ENCODE measurements at places on chromosomes 5 and 9.
A peak's percentile ranks its signal among the peaks of the same experiment; 100 is the strongest.

DNA sequence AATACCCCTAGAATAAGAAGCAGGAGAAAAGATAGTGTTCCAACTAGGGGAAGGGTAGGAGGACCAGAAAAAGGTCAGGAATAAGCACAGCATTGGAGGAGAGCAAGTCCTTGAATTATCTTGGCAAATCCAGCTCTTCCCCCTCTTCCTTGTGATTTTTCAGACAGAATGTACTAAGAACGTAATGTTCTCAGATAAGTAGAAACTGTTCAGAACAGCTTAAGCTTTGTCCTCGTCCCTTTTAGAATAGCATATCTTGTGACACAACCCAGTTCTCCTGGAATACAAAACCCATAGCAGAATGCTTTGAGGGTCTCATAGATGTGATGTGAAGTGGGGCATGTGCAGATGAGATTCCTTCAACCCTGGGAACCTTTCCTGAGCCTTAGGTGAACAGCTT lies 97.4 kb downstream of the EMB start:
- no peaks in the 10 kb centered on the region for H3K36me3 ChIP-seq
- DNase-seq: no peak
- H3K27me3 ChIP-seq: no peaks in the 10 kb centered on the region
- H3K4me1 ChIP-seq: no peaks in the 10 kb centered on the region
- H3K27ac ChIP-seq: no peak overlapping the region

DNA sequence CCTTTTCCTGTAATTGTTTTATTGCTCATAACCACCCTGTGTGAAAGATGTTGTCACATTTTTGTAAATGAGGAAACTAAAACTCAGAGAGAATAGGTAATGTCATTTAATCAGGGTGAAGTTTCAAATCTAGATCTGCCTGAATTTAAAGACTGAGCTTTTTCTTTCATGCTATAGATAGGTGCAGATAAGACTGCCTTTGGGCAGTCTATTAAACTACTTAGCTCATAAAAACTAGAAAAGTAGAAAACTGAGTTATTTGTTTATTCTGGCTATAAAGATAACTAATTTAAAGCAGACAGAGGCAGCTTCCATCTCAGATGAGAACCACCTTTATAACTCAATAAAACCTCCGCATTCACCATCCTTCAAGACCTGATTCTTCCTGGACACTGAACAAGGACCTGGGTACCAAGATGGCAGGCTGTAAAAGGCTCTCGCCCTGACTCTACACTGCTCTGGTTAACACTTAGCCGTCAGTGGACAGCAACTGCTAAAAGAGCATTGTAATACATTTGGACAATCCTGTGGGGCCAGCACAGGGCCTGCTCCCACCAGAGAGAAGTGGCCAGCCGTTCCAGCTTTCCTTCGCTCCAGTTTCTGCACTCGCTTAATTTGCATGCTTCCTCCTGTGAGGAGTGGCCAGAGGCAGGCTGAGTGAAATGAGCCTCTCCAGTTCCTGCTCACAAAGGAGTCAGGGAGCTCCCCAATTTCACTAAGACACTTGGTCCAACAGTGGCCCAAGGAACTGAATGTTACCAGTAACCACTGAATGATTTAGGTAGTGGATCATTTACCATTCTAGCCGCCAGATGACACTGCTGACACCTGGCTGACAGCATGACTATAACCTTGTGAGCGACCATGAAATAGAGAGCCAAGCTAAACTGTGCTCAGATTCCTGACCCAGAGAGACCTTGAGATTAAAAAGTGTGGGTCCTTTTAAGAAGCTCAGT lies 566.4 kb downstream of the EFNA5 start:
- H3K36me3 ChIP-seq: no peaks in the 10 kb centered on the region
- H3K4me1 ChIP-seq: no peaks in the 10 kb centered on the region
- H3K27me3 ChIP-seq: no peaks in the 10 kb centered on the region
- no peak overlapping the region for H3K27ac ChIP-seq

DNA sequence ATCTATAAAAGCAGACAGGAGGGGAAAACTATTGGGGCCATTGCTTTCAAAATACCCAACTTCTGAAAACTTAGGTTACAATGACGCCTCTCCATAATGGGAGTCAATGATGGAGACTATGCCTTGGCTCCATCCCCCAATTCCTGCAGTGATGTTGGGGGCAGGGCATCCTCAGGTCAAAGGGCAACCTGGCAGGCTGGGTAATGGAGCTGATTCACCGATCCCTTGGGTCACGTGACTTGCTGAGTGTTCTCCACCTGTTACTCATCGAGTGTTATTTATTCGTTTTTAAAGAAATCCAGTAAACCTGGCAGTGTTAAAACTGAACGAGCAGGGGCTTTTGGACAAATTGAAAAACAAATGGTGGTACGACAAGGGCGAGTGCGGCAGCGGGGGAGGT lies 244.4 kb downstream of the FAM114A2 start:
- H3K4me1 ChIP-seq: no peaks in the 10 kb centered on the region
- H3K4me3 ChIP-seq: no peak overlapping the region
- DNase-seq: no peak
- no peaks in the 10 kb centered on the region for H3K36me3 ChIP-seq
- no peaks in the 10 kb centered on the region for H3K27me3 ChIP-seq

GRCh38 chr9:70403618-70404025 lies 10.8 kb downstream of the KLF9 start:
- H3K36me3 ChIP-seq: no peaks in the 10 kb centered on the region
- H3K27me3 ChIP-seq: no peaks in the 10 kb centered on the region
- no peak overlapping the region for H3K4me3 ChIP-seq
- peaks cover 35% of the 10 kb centered on the region for H3K4me1 ChIP-seq

DNA sequence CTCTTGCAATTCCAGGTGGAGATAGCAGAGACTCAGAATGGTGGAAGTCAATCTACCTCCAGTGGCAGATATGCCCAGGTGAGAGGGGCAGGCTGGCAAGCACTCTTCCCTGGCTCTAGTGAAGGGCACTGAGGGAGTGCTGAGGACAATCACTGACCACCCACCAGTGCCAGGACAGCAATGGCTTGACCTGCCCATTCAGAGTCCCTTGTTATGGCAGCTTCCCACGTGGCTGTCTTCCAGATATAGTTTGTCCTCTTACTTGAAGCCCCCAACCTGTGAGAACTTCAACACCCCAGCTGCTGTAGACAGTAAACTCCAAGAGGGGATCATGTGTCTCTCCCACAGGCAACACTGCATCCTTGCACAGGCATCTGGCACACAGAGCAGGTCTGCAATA lies 104.7 kb downstream of the LHFPL2 start:
- no peak overlapping the region for H3K4me3 ChIP-seq
- DNase-seq: no peak
- no peaks in the 10 kb centered on the region for H3K36me3 ChIP-seq
- H3K27ac ChIP-seq: peak overlapping the region; percentile 94
- H3K4me1 ChIP-seq: peaks cover 73% of the 10 kb centered on the region

Measured in SJSA1 (cell line).